ENCODE measurements at places on chromosomes 16 and 17.
A peak's percentile ranks its signal among the peaks of the same experiment; 100 is the strongest.

GRCh38 chr16:588639-588888 lies 1.3 kb upstream of the RAB40C start:
- no peak for DNase-seq

GRCh38 chr17:14429084-14429483 lies 128.2 kb downstream of the HS3ST3B1 start:
- no peak for DNase-seq

DNA sequence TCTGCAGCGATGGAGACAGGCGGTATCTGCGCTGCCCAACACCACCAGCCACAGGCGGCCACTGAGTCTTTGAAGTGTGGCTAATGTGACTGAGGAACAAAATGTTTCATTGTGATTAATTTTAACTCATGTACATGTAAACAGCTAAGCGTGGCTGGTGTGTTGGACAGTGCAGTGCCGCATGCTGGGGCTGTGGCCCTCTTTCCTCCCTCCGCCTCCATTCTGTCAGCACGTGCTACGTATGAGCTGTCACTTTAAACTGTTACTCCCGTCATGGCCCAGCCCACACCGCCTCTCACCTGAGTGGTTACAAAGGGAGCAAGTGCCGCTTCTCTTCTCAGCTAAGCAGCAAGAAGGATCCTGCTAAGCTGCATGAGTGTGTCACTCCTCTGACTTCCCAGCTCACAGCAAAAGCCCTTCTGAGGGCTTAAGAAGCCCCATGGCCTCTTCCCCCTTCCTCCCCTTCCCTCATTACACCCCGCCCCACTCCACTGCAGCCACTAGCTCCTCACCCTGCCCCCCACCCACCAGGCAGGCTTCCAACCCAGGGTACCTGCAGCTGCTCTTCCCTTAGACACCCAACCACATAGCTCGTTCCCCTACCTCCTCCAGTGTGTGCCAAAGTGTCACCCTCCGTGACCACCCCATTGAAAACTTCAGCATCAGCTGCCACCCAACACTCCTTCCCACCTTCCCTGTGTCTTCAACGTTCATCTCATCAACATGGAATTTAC lies 15.0 kb downstream of the HASPIN start:
- no peak for DNase-seq

GRCh38 chr16:70804153-70804733 lies 3.3 kb upstream of the VAC14 start:
- no peak for DNase-seq

- peak; percentile 33 for DNase-seq
Measured at GRCh38 chr17:46764709-46765401, 53.6 kb downstream of the WNT3 start.

DNA sequence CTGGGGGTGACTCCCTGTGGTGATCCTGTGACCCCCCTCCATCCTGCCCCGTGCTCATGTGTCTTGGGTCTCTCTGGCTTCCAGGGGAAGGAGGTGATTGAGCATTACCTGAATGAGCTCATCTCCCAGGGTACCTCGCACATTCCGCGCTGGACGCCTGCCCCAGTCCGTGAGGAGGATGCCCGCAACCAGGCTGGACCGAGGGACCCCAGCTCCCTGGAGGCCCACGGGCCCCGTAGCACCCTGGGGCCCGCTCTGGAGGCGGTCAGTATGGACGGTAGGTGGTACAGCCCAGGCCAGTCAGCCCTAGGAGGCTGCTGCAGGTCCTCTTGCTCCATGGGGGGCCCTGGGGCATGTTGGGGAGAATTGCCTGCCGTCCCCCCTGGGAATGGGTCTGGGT lies 33.6 kb downstream of the SEC14L5 start:
- no peak for DNase-seq

GRCh38 chr17:75692976-75693375 lies 25.8 kb downstream of the SAP30BP start:
- DNase-seq = no peak

DNA sequence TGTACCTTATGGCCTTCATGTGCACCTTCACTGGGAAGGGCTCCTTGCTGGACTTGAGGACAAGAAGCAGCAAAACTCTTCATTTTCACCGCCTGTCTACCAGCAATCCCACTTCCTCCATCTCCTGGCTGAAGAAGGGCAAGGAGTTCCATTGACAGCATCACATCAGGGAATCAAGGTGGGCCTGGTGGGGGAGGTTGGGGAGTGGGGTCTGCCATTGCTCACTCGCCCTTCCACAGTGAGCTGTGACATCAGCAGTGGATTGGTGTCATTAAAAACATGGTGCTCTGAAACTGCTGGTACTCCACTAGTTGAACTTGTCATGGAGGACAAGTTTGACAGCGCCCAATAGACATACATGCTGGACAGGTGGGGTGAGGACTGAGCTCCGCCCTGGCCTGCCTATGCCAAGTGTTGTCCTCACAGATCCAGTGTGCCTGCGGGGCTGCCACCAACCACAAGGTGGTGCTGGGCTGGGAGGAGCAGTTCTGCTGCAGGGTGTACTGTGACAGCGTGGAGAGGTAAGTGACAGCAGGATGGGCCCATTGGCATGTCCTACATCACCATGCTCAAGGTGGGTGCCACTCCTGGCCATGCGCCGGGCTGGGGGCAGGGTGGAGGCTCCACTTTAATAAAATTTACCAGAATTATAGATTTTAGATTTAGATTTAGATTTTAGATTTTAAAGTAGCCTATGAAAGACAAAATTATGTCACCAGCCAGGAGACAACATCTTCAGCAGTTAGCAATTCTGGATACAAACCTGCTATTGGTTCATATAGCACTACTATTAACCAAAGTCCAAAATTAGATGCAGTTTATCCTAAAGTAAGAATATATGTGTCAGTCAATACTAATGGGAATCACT lies 1729.1 kb downstream of the TP53TG3F start:
- no peak for DNase-seq

GRCh38 chr16:87133112-87133850 lies 183.9 kb downstream of the C16orf95 start:
- DNase-seq = no peak

- no peak for DNase-seq
Measured at GRCh38 chr17:76992891-76993290, 124.7 kb downstream of the MGAT5B start.

- DNase-seq = peak; percentile 91
Measured at GRCh38 chr16:2985893-2986355, 5.7 kb upstream of the PKMYT1 start.

- DNase-seq = no peak
Measured at GRCh38 chr17:46108550-46109110, 84.6 kb downstream of the KANSL1 start.

- DNase-seq = no peak
Measured at GRCh38 chr17:34578016-34578415, 1.4 kb upstream of the TMEM132E start.

DNA sequence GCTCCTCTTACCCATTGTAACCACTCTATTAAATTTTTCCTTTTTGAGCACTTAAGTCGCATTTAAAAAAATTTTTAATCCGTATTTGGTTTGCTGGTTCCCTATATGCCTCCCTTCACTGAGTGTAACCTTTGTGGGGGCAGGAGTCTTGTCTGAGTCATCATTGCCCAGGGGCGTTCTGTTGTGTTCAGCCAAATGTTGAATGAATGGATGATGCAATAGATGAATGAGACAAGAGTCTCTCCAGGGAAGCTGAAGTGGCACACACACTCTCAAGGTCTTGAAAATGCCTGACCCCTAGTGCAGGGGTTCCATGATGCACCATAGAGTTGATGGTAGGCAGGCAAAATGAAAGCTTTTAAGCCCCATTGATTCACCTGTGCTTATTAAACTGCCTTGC lies 123.0 kb upstream of the RBFOX1 start:
- no peak for DNase-seq

GRCh38 chr17:81091774-81092517 lies 57.0 kb downstream of the BAIAP2 start:
- DNase-seq = no peak

GRCh38 chr16:62225675-62226074 lies 189.4 kb upstream of the CDH8 start:
- DNase-seq = peak; percentile 48

GRCh38 chr17:57600074-57600473 lies 145.0 kb downstream of the CCDC182 start:
- DNase-seq = no peak

DNA sequence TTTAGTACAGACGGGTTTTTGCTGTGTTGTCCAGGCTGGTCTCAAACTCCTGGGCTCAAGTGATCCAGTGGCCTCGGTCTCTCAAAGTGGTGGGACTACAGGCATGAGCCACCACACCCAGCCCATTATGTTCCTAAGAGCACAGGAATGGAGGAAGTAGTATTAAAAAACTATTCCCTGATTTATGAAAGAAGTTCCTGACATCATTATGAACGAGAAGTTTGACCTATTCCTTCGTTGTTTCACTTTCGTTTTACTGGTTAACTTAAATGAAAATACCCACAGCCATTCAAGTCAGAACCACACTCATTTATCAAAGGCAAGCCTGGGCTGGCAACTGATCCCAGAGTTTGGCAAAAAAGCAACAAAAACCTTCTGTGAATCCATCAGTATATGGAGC lies 13.5 kb upstream of the CBX4 start:
- no peak for DNase-seq

DNA sequence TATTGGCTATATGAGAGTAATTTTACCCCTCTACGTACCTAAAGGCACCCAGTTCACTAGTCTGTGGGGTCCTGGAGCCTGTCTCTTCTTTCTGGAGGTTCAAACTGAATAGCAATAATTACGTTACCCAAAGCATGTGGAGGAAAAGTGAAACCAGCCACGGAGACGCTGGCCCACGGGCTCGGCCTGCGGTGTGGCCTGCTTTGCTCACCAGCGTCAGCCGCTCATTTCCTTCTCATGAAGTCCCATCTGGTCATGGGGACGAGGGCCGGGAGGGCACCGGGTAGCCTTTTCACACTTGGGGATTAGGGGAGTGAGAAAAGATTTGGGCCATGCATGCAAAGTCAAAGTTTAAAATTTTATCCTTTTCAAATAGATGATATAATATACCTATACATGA lies 26.9 kb downstream of the ELAC2 start:
- DNase-seq = no peak

DNA sequence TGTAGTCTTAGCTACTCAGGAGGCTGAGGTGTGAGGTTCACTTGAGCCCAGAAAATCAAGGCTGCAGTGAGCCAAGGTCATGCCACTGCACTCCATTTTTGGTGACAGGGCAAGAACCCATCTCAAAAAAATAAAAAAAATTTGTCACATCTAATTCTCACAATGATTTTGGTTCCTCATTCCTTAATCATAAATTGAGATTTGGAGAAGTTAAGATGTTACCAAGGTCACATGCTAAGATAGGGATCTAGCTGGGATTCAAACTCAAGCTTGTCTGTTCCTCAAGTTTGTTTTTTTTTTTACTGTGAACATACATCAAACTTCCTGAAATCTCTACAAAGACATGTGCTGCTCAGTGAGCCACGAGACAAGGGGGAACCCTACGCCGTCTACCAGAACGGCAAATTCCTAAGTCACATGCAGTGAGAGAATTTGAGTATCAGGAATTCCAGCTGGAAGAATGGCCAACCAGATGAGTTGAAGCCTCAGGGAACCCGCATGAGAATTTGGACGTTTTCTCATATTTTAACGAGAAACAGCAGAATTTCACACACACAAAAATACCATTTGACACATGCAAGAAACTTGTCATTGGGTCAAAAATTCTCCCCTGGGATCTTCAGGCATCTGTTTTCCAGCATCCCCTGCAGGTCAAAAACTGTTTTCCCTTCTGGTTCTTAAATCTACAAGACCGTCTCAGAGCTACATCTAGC lies 414.1 kb upstream of the GOT2 start:
- DNase-seq = no peak

DNA sequence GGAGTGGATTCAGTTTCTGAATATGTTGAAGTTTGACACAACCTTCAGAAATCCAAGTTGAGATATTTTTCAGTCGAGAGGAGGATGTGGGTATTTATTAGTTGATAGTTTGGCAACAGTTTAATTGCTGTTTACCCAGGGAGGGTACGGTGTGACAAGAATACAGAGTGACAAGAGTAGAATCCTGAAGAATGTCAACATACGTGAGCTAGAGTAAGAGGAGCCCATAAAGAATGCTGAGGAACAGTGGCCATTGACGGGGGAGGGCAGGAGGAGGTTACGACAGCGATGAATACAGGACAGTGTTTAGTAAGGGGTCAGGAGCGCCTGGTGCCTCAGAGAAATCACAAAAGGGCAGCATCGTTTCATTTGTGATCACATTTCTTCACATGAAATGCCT lies 76.5 kb downstream of the AATF start:
- DNase-seq = no peak

DNA sequence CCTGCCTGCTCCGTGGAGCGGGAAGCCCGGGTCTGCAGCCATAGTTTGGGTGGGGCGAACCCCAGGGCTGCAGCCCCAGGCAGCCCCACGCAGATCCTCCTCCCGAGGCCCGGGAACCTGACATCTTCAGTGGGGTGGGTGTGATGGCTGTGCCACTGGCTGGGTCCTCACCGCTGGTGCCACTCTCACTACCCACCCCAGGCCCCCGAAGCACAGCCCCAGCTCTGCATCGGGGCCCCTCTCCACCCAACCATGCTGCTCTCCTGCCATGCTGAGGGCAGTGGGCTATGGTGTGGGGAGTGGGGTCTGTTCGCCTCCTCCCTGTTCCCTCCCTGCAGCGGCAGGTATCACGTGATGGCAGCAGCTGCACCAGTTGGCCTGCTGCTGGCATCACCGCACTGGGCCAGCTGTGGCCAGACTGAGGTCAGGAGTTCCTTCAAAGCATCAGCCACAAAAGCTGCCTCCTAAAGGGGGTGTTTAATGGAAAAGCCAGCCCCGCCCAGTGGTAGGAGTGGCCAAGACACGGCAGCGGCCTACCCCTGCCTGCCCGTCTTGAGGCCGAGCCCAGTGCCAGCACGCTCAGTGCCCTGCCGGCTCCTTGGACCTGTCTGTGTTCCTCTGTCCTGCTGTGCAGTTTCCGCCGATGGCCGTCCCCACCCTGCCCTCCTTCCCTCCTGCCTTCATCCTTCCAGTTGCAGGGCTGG lies 10.8 kb downstream of the KCTD5 start:
- no peak for DNase-seq

DNA sequence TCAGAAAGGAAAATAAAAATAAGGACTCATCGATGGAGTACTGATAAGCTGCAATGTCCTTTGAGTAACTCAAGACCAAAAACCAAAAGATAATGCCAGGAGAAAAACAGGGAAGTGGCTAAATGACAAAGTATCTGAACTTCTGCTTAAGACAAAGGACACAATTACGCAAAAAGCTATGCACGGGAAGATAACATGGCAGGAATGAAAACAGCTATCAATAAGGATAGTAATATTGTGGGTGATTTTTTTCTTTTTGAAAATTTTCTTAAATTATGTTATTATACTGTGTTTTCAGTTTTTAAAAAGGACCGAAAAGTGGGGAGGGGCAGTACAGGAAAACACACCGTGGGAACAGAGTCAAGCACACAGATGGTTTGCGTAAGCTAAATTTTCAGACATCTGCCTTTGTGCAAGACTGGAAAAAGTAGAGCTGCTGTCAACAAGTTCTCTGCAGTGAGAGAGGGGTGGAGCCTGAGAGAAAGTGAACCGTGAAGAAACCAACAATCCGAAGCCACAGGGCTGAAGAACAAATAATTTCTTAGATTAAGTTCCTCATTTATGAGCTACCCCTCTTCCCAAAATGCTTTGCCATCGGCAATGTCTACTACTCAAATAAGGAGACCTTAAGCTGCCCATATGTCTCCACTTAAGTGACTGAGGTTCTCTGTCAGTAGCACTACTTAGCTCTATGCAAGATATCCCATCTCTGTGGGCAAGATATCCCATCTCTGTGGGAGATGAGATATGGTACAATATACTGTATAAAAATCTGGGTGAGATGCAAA lies 99.9 kb upstream of the CORO6 start:
- no peak for DNase-seq

GRCh38 chr16:74721716-74722115 lies 21.1 kb upstream of the MLKL start:
- DNase-seq = no peak

Data from NCI-H446 (cell line).